Stimulated activated CD8-positive, alpha-beta memory T cell treated with anti-CD3 and anti-CD28 coated beads, Interleukin-15, amount 100 ng/mL, for 24 hours (primary cell): ENCODE measurements at places on chromosomes 2 and 18.

GRCh38 chr2:157936406-157936805, 60.3 kb upstream of the ACVR1 start:
- DNase-seq = no peak

GRCh38 chr2:176466918-176467452, 197.7 kb downstream of the MTX2 start:
- DNase-seq = no peak

DNA sequence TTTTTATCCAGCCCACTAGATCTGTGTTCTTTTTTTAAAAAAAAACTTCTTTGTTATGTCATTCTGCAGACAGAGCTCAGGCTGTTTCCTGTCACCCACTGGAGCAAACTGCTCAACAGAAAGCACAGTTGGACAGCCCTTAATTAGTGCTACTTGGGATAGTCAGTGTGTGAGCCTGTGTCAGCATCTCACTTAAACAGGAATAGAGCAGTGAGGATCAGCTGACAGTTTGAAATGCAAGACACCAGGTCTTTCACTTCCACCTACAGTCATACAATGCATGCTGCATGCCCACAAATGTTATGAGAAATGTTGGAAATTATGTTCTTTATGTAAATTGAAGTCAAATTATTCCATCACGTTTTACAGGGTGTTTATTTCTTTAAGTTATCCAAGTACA, 174.9 kb downstream of the NR4A2 start:
- DNase-seq = no peak

GRCh38 chr2:31539505-31539904, 41.2 kb downstream of the SRD5A2 start:
- DNase-seq = no peak

DNA sequence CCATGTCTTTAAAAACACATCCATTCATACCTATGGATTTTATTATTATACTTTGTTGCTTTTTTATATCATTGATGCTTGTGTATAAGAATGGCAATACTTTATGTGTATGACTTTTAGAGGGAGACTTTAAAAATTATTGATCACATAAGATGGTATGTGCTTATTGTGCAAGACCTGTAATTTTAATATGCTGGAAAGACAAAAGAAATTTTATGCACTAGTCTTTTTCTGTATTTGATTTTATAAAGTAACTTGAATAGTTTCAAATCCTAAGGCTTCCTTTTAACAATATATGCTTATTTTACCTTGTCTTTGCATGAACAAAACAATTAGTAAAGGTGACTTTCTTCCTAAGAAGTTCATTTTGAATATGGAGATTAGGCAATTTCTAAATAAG, 226.4 kb downstream of the PARD3B start:
- no peak for DNase-seq

- DNase-seq = no peak
Measured at GRCh38 chr18:2036086-2036485, 535.2 kb downstream of the METTL4 start.

DNA sequence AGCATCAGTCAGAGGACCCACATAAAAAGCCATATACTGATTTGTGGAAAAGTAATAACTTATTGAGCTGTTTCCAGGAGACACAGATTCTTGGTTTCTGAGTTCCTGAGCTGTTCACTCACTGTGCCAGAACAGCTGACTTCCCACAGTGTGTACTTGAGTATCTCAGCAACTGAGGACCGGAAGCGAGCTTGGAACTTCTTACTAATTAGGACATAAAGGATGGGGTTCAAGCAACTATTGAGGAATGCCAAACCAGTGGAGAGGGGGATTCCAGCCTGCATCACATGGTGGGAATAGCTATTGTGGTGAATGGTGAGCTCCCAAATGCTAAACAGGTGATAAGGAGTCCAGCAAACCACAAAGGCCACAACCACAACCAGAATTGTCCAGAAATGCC, 16.4 kb downstream of the EEF1B2 start:
- DNase-seq = no peak

DNA sequence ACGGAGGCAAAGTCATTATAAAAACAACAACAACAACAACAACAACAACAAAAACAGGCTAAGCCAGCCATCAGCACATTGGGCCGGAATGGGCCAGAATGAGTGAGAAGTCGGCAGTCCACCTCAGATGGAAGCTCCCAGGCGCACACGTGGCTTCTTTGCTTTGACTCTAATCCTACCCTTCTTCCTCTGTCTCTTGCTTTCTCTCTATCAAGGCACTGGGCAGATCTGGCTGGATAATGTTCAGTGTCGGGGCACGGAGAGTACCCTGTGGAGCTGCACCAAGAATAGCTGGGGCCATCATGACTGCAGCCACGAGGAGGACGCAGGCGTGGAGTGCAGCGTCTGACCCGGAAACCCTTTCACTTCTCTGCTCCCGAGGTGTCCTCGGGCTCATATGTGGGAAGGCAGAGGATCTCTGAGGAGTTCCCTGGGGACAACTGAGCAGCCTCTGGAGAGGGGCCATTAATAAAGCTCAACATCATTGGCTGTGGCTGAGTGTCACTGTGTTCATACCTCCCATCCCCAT, 52.2 kb downstream of the MARCO start:
- DNase-seq = no peak

DNA sequence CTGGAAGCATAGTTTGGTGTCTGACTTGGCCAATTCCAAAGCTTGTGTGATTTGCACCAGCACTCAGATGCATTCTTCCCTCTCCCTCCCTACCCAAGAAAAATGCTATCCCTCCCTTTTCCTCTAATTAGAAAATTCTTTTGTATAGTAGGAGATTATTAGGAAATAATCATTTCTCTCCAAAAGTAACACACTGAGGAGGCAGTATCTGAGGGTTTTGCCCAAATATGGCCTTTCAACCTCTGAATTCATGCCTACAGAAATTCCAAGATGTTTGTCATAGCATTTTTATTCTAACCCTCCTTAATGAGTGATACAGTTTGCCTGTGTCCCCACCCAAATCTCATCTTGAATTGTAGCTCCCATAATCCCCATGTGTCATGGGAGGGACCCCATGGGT, 5.0 kb upstream of the TMEM18 start:
- DNase-seq = no peak

DNA sequence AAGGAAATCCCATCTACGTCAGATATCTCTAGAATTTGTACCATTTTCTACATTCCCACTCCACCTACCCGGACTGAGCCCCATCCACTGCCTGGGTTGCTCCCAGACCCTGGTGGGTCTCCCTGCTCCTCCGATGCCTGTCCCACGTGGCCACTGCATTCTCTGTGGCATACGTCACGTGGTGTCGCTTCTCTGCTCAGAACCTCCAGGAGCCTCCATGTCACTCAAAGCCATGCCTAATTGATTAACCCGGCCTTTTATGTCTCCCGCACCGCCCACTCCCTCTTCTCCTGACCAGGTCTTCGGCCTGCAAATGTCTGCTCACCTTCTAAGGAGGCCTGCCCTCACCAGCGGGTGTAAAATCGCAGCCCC, 176.6 kb downstream of the HDAC4 start:
- DNase-seq = no peak

- DNase-seq = peak; percentile 3
Measured at GRCh38 chr2:148876202-148876594, 1.2 kb downstream of the KIF5C start.

- no peak for DNase-seq
Measured at GRCh38 chr18:35345460-35345921, 1.3 kb upstream of the ZNF24 start.

DNA sequence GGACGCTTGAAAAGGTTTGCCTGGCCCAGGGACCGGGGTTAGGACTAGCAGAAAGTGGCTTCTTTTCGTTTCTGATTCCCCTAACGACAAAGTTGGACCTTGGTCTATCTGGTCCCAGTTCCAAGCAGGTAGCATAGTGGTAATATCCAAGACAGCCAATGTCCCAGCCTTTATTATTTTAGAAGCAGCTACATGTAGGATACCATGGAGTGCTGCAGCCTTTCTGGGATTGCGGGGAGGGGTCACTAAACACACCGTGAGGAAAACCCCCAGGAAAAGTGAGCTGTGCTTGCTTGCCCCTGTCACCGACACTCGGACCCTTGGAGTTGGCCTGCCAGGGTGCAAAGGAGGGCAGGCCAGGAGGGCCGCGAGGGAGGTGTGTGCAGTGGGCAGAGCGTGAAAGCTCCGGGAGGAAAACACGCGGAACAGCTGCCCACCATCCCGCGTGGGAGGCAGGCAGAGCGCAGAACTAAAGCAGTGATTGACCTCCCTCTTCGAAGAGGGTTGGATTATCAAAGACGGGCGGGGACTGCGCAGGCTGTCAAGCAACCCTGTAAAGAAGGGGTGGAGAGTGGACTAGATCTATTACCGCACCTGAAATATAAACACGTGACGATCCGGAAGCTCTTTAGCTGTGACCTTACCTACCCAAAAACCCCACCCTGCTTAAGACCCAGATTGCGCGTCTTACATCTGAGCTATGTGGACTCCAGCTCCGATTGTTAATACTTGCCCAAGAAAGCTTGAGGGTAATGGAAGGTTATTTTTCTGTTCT, 624 bp upstream of the MAP4K3 start:
- no peak for DNase-seq

GRCh38 chr2:120583121-120583520, 152.5 kb upstream of the GLI2 start:
- DNase-seq = no peak

DNA sequence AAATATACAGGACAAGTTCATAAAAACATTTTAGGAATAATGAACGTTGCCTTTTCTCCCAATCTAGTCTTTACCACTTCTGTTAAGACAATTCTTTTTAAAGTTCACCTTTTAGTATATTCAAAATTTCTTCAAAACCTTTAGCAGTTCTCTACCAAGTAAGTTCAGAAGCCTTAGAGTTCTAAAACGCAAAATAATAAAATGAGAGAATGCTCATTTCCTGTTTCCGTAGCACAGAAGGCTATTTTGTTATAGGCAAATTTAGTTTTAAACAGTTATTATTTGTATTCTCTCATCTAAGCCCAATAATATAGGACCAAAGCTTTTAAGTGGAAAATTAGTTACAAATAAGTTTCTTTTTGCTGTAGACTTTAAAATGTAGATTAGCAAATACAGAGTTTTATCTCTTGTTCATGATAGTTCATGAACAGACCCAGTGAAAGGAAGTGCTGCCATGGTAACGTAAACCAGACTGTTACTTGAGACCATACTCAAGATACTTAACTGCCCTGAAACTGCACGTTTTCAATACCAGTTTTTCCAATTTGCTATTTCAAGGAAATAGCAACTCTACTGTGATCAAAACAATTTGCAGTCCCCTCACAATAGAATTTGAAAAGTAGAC, 173.1 kb upstream of the STON1 start:
- DNase-seq = no peak

DNA sequence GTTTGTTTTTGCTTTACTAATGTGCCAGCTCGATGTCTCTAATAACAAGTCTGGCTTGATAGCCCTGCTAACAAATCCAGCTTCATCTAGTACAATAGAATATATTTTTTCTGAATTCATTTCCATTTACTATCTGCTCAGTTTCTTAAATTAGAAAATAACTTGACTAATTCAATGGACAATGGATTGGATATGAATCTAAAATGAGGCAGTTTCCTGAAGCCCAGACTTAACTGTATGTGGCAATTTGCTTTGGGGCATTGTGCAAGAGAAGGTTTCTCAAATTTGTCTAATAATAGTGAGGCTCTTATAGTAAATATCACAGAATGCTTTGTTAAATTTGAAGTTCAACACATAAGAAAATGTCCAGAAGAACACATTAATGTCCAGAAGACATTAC, 25.8 kb downstream of the CALCRL start:
- no peak for DNase-seq

DNA sequence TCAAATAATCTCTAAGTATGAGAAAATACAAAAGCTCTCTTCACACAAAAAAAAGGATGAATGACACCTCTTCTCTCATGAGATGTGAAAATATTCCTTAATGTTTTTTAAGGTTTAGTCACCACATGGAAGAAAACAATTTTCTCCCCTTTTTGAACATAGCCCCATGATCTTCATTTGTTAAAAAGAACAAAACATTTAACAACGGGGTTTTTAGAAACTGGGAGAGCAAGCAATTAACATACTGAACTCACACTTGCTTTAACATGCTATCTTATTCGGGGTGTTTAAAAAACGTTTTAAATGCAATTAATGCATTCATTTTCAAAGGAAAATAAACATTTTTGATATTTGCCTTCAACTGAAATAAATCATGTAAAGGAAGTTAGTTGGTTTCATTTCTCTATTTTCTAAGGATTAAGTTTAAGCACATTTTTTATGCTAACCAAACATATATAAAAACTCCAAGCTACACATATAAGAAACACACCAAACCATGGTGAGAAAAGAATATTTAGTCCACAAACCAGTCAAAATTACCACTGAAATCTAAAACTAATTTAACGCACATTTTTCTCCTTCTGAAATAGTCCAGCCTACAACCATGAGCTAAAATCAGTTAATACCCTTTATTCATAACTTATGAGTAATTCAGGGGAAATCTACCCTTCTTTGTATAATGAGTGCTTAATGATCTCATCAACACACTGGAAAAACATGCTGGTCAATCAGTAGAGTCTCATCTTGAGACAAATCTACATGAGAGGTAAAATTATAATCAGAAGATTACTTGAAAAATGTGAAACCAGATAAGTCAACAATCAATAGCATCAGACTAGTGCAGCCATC, 8.2 kb downstream of the FBXO11 start:
- DNase-seq = no peak

DNA sequence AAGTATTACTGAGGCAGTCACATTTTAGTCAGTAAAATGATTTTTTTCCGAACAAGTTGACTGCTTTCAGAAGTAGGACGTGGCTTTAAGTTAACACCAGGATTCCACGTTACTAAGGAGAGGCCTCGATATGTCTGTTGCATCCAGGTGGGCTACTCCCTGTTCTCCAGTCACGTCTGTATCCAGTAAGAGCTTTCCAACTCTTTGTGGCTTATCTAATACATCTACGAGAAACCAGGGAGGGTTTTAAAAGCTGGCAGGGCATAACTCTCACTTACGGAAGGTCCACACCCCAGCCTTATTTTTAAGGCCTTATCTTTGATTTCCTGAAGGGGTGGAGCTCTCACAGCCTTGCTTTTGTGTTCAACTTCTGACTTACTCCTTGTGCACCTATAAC, 99.2 kb downstream of the SLC8A1 start:
- no peak for DNase-seq

- DNase-seq = no peak
Measured at GRCh38 chr2:6443061-6443823, 422.5 kb downstream of the CMPK2 start.

DNA sequence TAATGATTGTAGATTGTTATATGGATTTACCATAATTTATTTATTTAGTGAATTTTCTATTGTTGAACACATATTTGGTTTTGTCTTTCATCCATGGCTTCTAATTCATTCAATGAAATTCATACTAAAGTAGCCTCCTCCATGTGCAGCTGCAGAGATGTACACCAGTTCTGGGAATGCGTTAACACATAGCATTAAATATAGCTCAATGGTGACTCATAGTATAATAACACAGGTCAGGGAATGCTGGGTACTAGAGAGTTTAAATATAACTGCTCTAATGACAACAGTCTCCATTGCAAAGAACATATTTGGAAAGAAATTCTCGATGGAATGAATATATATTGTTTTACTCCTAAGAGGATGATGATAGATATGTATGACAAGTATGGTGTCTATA, 1190.2 kb upstream of the NRXN1 start:
- no peak for DNase-seq

- DNase-seq = no peak
Measured at GRCh38 chr18:62539284-62540165, 16.7 kb downstream of the ZCCHC2 start.

- no peak for DNase-seq
Measured at GRCh38 chr2:128433911-128434550, 115.4 kb upstream of the HS6ST1 start.

- DNase-seq = peak; percentile 68
Measured at GRCh38 chr18:24014062-24014985, at the start of gene TTC39C. Gene TTC39C, plus strand, starts transcription at chr18:24014754. Its CDS starts 118 bp downstream, at chr18:24014872.
